Fibroblast of the conjunctiva (primary cell): ENCODE measurements at places on chromosomes 1 and 21.
A peak's percentile ranks its signal among the peaks of the same experiment; 100 is the strongest.

DNA sequence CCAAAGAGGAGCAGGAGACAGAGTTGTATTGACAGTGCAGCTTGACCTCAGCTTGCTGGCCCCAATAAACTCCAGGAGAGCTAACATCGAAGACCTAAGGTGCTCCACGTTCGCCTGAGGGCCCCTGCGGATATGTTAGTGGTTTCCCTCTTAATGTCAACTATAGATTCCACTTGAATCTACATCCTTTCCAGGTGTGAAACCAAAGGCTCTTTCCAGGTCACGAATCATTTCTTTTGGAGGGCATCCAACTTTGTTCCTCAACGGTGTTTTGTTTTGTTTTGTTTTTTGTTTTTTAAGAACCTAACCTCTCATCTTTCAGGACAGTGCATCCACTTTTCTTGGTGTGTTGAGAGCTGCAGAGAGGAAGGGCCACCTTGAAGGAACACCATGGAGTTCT, 267.6 kb upstream of the SGIP1 start:
- no peak for DNase-seq

DNA sequence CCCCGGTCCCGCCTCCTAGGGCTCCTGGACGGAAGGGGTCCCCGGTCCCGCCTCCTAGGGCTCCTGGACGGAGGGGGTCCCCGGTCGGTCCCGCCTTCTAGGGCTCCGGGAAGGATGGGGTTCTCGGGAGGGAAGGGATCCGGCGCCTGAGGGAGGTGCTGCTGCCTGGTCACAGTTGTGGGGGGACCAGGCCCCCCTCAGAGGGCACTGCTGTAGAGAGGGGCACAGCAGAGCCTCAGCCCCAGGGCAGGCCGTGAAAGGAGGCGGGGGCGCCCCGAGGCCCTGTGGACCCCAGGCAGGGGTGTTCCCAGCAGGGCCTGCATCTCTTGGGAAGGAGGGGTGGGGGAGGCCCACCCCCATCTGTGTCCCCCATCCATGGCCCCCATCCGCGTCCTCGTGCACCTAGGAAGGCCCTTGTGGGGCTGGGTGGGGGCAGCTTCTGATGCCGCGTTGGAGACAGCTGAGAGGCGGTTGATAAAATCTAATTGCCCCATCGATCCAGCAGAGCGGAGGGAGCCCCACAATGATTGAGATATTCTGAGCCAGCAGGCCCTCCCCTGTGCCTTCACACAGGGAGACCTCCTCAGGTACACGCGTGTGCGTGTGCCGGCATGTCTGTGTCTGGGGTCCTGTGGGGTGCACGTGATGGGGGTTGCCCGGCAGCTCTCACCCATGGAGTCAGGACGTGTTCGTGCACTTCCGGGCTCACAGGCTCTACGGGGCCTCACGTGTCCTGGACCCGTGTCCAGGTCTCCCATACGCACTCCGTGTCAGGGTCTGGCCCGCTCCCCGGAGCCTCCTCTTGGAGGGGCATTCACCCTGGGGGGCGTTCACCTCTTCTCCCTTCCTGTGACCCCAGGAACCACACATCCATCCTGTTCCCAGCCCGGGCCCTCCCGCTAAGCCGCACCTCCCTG, 12.9 kb downstream of the SAMD11 start:
- no peak for DNase-seq

DNA sequence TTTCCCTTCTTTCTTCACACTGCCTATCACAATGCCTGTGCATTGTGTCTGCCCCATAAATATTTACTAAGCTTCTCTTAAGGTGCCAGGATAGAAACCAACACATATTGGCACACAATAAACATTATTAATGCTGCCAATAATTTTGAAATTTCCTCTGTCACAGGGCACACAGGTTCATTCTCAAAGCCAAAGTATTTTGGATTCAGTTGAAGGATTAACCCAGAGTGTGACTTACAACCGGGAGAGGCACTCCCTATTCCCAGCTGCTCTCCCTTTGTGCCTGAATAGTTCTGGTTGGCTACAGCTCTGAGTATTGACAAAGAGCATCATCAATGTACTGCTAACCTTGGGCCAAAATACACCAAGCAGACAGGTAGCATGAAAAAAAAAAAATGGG, 46.6 kb upstream of the ATP1A1 start:
- no peak for DNase-seq

DNA sequence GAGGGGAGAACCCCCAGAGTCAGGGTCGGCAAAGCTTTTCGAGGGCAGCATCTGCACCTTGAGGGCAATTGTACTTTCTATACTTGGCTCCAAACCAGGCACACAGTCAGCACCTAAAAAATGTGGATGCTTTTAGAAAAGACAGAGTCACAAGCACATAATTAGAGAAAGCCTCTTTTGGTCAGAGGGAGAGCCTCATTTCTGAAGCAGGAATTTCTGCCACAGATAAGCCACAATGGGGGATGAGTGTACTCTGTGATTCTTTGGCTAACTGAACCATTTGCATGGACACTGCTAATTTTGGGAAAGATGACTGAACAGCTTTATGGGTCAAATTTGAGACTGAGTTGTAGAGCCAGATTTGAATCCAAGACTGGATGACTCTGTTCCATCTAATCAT, 635.7 kb downstream of the KIF26B start:
- DNase-seq: no peak

DNA sequence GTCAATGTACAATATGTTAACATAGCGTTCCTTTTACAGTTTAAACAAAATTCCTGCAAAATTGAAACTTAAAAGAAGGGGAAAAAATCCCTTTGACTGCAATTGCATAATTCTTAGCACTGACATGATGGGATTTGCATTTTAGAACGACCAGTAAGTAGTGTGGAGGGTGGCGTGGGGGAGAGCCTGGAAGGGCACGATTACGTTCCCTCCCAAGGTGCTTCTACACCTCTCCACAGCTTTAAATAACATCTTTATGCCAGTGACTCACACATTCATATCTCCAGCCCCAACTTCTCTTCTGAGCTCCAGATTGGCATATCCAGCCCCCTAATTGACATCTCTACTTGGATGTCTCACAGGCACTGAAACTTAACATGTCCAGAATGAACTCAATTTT, 64.3 kb downstream of the OLFML3 start:
- no peak for DNase-seq

GRCh38 chr1:156418416-156419070, 49.5 kb downstream of the RHBG start:
- no peak for DNase-seq

DNA sequence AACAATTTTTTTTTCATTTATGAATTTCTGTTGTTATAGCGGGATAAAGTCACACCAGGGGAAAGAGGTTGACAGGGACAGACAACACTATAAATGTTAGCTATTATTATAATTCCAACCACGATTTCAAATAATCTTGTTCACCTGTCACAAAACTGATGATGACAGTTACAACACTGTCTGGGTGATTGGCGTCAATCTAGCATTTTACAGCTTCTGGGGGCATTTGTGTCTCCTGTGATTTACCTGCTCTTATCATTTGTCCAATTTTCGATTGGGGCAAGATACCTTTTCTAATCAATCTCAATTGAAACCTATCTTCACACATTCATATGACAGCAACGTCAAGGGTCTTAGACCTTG, 44.6 kb upstream of the LYST start:
- DNase-seq: no peak

DNA sequence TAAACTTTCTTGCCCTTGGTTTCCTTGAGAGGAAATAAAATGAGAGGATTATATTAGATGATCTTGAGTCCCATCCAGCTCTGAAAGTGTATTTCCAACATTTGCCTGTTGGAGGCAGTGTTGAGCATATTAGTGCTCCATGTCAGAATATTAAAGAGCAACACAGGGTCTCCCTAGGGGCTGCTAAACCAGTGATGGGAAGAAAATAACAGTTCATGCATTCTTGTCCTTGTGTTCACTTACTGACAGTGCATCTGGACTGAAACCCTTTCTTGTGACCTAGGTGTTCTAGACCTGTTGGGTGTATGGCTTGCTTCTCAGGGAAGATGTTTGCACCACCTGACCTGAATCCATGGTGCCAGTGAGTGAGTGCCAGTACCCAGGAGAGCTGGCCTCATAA, 124.7 kb upstream of the KIAA0040 start:
- no peak for DNase-seq

- no peak for DNase-seq
Measured at GRCh38 chr1:212127221-212127620, 91.7 kb downstream of the DTL start.

- no peak for DNase-seq
Measured at GRCh38 chr1:58067082-58067481, 479.4 kb downstream of the OMA1 start.

DNA sequence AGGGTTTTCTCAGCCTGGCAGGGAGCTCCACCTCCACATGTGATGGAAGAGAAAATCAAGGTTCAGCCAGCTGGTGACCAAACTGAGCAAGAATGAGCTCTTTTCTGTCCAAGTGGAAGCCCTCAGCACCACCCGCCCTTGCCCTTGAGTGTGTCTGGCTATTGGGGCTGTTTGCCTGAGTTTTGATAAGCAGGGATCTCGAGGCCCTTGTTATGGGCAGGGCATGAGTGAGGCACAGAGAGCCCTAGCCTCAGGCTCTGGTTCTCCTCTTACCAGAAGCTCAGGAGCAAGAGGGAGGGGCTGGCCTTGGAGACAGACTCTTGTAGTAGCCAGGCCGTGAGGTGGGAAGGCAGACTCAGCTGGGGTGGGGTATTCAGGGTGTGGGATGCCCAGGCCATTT, 37.5 kb upstream of the ARF1 start:
- DNase-seq: no peak

DNA sequence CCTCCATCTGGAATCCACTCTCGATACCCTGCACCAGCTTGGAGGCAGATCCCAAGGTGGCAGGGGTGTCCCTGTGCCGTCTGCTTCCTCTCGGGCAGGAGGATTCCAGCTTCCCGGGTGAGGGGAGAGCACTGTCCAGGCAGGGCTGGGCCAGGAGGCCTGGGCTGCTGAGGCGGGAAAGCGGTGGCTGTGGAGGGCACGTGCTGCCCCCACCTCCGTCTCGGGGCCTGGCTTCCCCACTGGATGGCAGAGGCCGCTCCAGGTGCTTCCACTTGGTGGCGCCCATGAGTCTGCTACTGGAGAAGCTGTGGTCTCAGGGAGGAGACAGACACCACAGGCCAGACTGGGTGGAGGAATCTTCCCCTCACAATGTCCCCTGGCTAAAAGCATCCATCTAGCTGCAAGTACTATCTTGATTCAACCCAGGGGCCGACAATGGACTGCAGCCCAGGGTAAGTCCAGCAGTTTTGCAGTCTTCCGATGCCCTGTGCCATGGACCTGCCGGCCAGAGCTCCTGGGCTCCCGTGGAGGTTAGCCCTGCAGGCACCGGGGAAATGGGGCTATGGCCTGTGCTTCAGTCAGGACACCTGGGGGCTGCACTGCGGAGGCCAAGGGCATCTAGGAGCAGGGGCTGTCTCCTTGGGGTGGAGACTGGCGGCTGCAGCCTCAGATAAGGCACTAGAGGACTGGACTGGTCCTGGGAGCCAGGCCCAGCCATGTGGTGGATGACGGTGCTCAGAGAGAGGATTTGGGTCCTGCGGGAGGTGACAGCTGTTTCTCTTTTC, 41.3 kb upstream of the EIF4G3 start:
- DNase-seq: no peak

- no peak for DNase-seq
Measured at GRCh38 chr1:2474104-2474844, 1.8 kb upstream of the PLCH2 start.

DNA sequence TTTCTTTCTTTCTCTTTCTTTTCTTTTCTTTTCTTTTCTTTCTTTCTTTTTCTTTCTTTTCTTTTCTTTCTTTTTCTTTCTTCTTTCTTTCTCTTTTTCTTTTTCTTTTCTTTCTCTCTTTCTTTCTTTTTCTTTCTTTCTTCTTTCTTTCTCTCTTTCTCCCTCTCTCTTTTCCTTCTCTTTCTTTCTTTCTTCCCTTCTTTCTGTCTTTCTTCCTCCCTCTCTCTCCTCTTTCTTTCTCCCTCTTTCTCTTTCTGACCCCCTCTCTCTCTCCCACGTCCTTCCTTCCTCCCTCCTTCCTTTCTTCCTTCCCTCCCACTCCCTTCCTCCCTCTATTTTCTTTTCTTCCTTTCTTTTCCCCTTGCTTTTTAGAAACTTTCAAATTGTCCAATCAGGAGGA, 333.6 kb downstream of the PAPPA2 start:
- DNase-seq: no peak

DNA sequence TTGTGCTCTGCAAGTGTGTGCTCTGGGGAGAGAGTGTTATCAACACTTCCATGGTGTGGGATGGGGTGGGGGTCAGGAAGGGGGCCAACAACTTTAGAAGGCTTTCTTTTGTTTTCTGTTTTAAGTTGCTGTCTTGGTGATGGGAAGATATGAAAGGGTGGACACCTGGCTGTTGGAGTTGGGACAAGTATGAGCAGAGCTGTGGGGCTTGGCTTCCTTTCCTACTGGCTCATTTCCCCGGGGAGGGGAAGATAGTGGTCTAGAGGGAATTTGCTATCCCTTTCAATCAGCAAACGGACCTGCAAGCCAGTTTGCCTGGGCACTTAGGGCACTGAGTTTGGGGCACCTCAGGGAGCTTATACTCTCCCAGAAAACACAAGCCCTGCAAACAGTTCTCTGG, 19.2 kb downstream of the IER5 start:
- no peak for DNase-seq

GRCh38 chr1:207049974-207050391, 1.0 kb downstream of the YOD1 start:
- DNase-seq: peak; percentile 34

DNA sequence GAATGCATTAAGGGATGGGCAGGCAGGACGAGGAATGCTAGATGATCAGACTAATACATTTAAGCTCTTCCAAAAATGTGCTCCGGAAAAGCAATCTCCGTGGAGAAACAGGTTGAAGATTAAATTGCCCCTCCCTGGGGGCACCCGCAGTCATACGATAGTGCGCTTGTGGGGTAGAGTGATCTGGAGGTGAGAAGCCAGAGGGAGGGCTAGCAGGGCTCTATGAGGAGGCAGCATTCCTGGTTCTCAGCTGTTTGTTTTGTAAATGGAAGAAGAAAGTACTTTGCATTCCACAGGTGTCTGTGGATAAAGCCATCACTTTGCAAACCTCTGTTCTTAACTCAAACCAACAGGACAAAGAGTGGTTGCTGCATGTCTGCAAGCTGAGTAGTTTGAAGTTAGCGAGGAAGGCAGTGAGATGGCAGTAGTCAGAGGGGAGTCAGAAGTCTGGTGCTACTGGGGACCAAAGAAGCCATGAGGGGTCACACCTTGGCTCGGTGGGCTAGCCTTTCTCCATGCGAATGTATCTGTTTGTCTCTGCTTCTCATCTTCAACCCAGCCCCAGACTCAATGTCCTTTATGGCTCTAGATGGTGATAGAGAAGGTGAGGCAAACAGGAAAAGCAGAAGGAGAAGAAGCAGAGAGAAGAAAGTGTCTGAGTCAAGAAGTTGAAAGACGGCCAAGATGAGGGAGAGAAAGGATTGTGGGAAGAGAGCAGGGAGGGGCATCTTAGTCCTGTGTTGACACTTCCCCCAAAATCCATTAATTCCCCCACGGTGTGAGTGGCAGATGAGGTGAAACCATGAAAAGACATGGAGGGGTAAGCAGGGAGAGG, 65.2 kb upstream of the GJA8 start:
- DNase-seq: no peak

DNA sequence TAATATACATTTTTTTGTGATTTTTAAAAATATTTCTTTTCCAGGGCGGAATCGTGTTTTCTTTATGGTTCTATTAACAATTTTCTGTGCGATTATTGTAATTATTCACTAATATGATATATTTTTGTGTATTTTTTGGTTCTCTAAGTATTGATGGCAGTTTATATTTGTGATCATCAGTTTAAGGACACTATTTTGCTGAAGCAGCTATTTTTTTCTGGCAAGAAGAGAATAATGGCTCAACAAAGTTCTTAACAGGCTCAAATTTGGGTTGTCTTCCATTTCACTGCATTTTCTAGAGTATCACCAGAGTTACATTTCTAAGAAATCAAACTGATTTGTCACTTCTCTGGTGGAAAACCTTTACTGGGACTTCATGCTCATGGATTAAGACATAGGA, 178.4 kb downstream of the HS2ST1 start:
- no peak for DNase-seq
